AG09309 (cell line): ENCODE measurements at places on chromosomes 5 and 9.

DNA sequence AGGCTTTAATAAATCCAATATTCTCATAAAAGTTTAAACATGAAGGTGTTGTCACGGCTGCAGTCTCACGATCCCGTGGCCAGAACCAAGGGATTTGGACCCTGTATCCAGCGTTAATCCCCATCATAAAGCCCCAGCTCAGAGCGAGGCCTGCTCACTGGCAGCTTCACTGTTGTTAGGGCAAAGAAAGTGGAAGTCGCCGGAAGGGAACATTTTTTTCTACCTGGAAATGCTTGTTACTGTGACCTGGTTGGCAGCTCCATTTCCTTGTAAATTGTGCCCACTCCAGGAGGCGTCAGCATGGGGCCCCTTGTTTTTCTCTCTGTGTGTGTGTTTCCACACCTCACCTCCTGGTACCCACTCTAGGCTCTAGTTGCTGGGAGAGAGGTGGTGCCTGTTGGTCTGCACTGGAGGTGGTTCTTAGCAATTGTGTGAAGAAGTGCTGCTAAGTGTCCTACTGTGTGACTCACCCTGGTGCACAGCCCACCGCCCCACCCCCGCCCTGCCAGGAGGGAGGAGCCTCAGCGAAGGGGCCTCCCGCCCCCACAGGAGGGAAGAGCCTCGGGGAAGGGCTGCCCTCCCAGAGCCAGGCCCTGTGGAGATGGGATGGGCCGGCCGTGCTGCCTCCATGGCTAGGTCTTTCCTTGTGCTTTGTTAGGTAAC lies 105.1 kb downstream of the EHMT1 start:
- DNase-seq: no peak

DNA sequence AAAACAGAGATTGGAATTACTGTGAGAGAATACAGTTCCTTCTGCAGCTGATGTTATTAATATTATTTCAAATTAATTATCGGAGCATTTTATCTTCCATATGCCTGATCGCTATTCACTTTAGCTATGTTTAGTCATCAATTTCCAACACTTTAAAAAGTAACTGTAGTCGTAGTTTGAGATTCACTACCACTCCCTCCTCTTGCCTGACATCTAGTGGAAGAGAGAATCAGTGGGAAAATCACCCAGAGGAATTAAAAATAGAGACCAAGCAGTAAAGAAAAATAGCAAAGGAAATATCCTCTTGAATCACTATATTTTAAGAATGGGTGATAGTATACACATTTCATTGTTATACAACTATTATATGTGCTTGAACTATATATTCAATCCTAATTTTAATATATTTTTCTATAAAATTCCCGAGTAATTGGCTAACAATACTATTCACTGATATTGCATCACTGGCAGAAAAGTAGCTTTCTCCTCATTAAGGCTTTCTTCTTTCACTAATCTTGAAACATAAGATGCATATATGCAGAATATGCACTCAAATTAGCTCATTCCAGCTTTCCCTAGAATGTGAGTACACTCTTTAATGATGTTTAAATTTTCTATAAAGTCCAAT lies 708.7 kb downstream of the CDH9 start:
- DNase-seq: no peak

GRCh38 chr5:156438076-156438475 lies 111.1 kb downstream of the SGCD start:
- DNase-seq: no peak

GRCh38 chr5:72451741-72452505 lies 55.3 kb downstream of the ZNF366 start:
- DNase-seq: peak; percentile 92

- no peak for DNase-seq
Observed at GRCh38 chr5:106875591-106876297, 795.0 kb downstream of the EFNA5 start.

DNA sequence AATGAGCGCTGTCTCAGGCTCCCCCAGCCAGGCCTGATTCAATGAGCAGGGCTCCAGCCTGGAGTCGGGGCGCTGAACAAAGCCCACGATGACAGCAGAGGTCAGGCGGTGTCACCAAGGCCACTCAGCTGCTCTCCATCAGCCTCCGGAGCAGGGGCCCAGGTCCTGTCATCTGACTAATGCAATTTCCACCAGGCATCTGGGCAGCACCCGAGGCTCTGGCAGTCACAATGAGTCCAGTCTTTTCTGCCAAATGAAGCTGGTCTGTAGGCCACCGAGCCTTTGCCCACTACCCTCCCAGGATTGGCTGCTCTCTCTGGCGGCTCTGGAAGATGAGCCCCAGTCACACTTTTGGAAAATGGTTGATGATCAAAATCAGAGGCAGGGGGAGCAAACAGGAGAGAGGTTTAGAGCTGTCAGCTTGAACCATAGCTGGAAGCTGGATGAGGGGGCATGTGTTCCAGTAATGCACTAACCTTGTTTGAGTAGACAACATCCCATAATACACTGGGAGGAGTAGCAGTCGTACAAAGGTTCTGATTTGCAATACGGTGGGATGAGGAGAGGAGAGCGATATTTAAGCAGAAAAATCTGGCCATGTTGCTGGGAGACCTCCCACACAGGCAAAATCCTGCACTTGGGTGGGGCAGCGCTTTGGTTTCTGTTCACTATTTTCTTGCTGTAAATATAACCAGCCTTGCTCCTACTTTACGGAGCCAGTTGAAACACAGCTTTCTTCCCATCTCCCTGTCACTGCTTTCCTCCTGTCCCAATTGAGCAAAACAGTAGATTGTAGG lies 306.4 kb upstream of the PANK3 start:
- DNase-seq: no peak

- no peak for DNase-seq
Observed at GRCh38 chr5:126030698-126031097, 392.5 kb upstream of the GRAMD2B start.

DNA sequence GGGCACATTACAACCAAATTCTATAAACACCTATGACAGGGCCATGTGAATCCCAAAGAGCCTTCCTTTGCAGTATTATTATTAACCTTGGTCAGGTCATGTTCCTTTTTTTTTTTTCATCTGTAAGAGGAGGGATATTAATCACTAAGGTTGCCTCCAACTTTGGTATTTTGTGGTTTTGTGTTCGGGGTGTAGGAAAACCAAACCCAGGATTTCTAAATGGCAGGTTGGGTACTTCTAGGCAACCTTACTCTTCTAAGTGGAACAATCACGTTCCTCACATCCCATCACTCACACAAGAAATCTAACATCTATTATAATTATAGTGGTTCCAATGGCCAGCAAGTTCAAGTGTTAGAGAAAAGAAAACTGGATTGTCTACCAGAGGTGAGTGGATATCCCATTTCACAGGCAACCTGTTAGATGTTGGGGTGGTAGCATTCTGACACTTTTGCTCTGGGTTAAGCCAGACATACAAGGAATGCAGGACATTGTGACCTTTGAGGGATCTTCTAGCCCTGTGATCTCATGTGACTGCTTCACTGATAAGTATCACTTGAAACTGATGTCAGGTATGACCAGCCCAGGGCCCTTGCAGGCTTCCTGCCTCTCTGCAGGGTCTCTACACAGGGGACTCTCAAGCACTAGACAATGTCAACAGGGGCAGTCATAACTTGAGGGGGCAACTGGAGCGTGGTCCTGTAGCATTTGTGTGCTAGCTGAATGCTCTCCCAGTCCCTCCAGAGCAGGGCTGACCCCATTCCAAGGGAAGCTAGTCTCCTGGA lies 126.2 kb upstream of the VLDLR start:
- DNase-seq: no peak

DNA sequence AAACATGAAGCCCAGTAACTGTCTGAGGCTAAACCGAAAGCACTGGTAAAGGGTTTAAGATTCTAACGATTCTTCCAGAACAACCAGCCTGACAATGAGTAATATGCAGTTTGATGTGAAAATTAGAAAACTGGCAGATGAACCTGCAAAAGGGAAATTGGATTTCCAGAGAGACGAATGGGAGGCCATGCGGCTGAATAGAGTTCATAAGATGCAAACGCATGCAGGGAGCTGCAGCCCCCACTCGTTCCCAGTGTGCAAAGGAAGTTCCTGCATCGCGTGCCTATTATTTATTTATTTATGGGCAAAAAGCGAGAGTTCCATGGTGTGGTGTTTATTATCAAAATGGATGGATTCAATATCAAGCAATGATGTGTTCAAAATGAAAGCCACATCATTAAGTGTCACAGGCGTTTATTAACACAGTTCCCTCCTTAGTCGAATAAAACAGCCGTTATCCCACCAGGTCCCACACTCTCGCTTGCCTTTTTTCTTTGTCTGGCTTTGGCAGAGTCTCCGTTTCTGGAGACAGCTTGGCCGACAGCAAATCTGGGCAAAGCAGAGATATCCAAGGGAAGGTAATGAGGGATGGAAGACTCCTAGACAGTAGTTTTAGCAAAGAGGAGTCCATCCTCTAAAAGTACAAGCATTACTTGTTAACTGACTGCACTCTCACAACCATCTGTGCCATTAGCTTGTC lies 451.4 kb downstream of the KDM4C start:
- DNase-seq: no peak

DNA sequence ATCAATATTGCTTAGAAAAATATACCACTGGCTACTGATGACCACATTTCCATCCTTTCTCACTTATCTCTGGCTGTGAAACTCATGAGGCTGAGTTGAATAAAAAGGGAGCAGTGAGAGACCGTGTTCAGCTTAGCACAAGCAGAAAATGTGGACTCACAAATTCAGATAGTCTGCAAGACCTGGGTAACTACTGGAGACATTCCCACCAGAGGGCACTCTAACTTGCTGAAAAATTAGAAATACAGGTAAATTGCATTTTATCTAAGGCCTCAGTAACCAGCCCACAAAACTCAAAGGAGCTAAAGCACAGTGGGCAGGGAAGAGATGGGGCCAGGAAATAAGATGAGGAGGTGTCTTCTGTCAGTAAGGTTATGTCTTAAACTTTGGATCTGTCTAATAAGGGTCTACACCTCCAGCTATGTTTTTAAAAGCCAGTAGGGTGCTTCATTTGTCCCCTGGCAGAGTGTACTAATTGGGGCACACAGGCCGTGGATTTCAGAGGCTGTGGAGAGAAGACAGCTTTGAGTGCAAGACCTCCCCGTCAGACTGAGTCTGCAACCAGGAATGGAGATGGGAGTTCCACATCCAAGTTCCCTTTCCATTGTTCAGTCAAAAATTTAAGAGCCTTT lies 8.7 kb upstream of the NDUFB6 start:
- no peak for DNase-seq

- no peak for DNase-seq
Observed at GRCh38 chr5:55071413-55071812, 31.0 kb upstream of the GZMA start.

- DNase-seq: no peak
Observed at GRCh38 chr9:127549218-127549617, 62.9 kb upstream of the STXBP1 start.

DNA sequence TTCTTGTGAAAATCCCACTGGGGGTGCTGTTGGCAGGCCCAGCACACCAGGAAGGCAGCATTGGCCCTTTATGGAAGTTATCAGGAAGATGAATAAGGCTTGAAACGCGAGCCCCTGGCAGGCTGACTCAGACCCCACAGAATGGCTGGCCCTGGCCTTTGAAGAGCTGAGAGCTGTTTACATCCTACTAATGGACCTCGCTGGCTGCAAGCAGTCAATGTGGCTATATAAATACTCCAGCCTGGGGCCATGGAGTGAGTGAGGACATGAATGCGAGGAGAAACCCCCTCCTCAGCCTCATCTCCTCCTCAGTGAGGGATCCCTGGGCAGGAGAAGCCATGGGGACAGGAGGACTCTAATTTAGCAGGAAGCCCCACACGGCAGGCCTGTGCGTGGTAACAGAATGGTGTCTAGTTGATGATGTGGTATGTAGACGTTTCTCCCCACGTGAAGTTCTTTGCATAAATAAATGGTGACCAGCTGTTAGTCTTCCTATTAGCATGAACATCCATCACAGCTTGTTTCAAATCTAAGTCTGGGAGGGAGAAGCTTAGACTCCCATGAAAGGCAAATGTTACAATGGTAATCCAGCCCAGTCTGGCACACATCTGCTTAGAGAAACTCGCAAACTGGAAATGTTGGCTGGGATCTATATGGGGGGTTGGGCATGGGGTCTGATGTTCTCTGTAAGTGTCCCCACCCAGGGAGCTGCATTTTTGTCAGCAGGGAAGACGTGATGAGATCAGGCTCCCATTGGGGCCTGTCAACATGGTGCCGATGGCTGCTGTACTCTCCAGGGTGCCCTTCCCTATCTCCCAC lies 175.1 kb upstream of the PITX1 start:
- DNase-seq: peak; percentile 87

DNA sequence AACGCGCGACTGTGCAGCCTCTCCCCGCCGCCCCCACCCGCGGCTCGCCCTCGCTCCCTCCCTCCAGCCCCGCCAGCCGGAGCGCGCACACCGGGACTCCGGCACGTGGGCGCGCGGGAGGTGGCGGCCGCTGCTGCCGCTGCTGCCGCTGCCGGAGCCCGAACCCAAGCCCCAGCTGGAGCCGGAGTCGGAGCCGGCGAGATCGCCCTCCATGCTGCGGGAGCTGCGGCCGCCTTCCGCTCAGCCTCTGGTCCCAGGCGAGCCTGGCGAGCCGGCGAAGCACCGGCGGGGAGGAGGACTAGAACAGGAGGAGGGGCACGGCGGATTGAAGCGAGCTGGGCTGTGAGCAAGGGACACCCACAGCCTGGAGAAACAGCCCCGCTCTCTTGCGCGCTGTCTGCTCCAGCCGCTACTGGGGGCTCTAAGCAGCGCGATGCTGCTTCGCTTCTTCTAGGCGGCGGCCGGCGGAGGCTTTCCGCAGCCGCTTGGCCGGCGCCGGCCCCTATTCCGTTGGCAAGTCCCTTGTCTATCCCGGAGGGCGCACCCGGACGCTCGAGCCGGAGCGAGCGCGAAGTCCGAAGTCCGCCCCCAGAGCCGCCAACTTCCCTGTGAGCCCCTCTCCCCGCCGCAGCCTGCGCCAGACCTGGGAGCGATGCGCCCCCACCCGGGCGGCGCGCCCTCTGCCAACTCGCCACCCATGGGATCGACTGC lies 598.7 kb upstream of the SGCD start:
- peak; percentile 29 for DNase-seq

DNA sequence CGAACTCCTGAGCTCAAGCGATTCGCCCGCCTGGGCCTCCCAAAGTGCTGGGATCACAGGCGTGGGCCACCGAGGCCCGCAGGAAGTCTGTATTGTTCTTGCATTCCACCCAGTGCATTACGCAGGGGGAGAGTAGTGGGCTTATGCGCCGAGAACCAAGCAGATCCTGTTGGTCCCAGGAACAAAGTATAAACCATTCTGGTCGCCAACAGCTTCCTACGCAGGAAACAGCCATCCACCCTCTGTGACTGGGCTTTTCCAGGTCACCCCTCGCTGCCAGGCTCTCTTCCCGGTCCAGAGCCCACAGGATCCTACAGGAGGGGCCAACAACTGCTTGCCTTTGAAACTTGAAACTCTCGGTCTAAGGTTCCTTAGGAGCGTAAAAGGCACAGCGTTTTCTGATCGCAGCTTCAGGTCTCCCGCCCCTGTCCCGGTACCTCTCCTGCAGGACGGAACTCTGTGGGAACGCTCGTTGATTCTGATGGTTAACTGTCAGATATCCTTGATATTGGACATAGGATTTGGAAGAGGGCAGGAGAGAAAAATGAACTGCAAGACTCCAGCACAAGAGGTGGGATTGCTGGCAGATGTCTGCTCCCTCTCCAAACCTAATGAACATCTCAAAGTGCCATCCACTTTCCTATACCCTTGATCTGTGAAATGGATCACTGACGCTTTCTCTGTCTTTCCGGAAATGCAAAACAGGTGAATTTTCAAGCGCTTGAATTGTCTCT lies 4.2 kb upstream of the ANXA2R start:
- DNase-seq: no peak

GRCh38 chr5:32709750-32710549 lies 1.2 kb upstream of the NPR3 start:
- peak; percentile 32 for DNase-seq

- no peak for DNase-seq
Observed at GRCh38 chr5:26942481-26942880, 95.9 kb downstream of the CDH9 start.
